ENCODE measurements at places on chromosomes 11 and 22.

DNA sequence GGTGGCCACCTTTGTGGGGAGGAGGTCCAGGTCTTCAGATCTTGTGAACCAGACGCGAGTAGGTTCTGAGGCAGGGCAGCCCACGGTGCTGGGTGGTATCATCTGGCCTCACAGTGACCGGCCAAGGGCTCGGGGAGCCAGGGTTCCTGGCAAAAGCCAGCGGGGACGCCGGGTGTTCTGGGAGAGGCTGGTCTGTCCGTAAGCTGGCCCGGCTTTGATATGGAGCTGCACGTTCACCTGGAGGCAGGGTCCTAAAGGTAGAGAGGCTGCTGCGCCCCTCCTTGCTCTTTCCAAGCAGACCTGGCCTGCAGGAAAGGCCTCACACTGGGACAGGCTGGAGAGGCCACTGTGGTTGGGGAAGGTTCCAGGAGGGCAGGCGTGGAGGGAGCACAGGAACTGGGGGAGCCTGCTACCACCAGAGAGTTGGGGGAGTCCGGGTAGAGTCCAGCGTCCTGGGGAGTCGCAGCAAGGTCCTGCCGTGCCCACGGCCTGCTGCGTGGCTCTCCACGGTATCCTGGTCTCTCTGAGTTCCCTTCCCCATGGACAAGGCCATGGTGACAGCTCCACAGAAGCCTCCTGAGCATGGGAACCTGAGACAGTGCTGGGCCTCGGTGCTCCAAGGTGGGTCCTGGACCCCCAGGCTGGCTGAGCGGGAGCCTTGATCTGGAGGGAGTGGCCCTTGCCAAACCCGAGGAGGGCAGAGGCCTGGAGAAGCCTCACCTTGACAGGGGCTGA is 452.4 kb upstream of the B3GAT1 start:
- DNase-seq, result no peak

DNA sequence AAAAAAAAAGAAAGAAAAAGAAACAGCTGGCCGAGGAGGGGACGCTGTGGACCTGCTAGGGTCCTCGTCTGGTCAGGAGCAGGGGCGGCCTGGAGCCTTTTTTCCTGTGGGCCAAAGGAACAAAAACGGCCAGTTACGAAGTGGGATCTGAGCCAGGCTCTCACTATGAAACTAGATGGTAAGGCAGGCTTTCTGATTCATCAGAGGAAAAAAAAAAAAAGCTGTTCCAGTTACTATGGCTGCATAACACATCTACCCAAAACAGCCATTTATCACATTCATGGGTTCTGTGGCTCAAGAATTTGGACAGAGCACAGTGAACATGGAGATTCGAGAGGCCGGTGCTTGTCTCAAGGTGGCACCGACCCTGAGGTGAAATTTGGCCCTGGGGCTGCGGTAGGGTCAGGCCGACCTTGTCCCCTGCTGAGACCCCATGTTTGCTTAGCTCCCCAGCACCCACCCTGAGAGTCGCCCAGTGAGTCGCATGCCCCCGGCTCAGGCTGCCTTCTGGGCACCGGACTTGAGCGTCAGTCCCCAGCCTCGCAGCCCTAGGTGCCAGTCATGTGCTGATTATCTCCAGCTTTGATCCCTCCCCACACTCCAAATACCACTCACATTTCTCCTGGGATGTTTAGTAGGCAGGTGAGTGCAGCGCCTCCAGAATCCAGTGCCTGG is 34.2 kb downstream of the MRGPRD start:
- no peak for DNase-seq

- DNase-seq, result no peak
Measured at GRCh38 chr22:42018224-42018623, 19.6 kb downstream of the WBP2NL start.

- DNase-seq, result no peak
Measured at GRCh38 chr11:94800414-94800813, 32.3 kb downstream of the AMOTL1 start.

- peak; percentile 81 for DNase-seq
Measured at GRCh38 chr11:62652161-62653006, 718 bp downstream of the INTS5 start.

GRCh38 chr11:17719028-17719937 is at the start of gene MYOD1:
Gene MYOD1, plus strand, starts transcription at chr11:17719571. Its CDS starts 212 bp downstream, at chr11:17719783.
- no peak for DNase-seq

DNA sequence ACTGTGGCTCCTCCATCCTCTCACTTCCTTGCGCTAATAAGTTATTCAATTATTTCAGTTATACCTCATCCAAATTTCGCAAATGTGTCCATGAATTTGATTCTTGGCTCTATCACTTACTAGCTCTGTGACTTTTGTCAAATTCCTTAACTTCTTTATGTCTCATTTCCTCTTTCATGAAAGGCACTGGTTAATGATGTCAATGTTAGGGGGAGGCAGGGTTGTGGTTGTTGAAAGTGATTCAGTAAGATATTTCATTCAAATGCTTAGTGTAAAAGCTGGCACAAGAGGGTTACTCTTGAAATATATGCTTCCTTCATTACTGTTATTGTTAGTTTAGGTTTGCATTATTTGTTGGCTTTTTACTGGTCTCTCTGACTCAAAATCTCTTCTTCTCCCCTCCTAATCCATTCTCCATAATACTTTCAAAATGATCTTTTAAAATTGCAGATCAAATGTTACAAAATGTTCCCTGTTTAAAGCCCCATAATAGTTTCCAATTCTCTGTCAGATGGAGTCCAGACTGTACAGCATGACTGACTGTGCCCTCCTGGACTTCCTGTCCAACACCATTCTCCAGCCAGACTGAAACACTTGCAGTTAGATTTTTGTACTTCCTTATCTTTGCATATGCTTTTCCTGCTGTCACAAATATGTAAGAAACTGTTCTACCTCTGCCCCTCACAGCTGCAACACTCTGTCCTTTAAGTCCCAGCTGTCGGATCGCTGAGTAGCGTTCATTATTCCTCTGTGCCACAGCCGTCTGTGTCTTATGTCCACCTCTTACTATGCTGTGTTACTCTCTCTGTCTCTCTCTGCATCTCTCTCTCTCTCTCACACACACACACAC is 510.6 kb upstream of the RAG2 start:
- DNase-seq, result no peak

DNA sequence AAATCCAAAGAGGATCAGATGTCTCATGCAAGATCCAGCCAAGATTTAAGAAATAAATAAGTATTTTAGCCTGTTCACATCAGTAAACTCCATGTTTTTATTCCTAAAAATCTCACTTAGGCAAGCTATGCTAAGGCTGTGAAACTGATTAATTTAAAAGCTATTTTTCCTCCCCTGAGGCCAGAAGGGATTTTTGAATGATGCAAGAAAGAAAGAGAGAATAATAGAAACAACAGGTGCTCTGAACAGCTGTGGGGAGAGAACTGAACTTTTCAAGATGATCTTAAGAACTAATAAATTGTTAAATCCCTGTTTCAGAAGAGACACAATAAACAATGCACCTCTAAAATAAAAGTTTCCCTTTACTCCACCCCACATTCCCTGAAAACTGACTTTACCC is 241.6 kb downstream of the DLG2 start:
- no peak for DNase-seq

DNA sequence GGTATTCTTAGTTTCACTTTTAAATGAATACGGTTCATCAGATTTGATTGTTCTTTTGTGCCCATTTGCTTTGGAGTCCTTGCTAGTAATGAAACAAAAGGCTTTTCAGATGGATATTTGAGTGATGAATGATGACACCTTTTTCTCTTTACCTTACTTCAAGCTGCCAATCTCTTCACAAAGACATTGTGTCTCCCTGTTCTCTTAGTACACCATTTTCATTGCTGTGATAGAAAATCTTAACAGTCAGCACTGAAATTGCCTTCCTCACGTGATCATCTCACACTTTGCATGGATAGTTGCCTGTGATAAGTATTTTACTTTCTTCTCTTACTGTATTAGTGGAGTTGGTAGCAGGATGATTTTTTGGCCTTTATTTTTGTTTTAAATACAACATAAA is 396.6 kb downstream of the NELL1 start:
- no peak for DNase-seq

DNA sequence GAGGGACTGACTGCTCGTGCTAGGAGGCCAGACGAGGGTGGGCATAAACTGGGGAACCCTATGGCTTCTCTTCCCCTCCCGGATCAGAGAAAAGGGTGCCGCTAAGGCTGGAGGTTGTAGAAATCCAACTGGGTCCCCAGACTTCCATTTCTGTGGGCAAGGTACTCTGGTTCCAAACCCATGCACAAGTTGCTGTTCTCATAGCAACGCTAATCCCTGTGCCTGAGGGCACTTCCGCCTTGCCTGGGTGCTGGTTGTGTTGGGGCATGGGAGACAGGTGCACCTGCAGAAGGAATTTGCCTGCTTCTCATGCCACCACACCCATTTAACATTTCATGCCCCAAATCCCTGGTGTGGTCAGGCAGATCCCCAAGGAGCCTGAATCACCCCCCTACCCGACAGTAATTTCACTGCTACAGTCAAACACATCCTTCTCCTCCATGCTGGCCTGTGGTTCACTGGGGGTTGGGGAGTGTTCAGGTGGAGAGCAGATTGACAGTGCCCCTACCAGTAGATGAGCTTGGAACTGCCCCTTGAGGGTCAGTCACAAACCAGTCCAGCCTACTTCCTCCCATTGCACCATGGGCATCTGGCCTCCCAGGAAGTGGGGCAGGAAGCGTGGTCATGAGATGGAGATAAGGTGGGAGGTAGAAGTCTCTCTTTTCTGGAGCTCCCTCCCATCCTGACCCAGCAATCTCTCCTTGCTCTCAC is 1.2 kb downstream of the C2CD2L start:
- peak; percentile 37 for DNase-seq

DNA sequence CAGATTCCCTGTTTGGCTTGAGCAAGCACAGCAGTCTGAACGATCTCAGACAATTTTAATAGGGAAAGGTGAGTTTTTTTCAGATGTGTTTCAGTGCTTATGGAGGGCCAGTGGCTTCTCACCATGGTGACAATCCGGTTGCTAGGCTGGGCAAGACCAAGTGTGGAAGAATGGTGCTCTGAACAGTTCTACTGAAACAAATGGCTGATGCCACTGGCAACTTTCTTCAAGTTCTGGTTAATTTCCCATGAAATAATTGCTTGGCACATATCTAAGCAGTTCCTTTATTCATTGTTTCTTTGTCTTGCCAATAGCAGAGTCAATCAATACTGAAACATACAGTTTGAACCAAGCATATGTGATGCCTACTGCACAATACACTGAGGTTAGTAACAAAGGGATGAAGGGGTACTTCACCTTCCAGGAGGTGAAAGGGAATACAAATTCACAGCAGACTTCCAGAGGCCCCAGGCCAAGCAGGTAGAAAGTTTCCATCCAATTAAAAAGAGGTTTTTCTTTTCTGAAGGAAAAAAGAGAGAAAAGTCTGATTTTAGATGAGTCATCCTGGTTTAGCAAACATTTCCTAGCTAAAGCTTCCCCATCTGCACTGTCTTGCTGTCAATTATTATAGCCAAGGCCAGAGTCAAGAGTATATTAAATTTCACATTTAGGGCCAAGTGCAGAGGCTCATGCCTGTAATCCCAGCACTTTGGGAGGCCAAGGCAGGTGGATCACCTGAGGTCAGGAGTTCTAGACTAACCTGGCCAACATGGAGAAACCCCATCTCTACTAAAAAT is 21.2 kb upstream of the NDUFC2 start:
- no peak for DNase-seq

- DNase-seq, result no peak
Measured at GRCh38 chr11:2734181-2735052, 34.6 kb upstream of the KCNQ1OT1 start.

- DNase-seq, result no peak
Measured at GRCh38 chr11:76148231-76148630, 58.1 kb downstream of the WNT11 start.

- no peak for DNase-seq
Measured at GRCh38 chr11:43359422-43359818, 700 bp downstream of the TTC17 start.

GRCh38 chr22:19679522-19680101 is 34.7 kb upstream of the SEPTIN5 start:
- DNase-seq, result peak; percentile 17

- DNase-seq, result no peak
Measured at GRCh38 chr11:9092853-9093778, 1.7 kb upstream of the SCUBE2 start.

DNA sequence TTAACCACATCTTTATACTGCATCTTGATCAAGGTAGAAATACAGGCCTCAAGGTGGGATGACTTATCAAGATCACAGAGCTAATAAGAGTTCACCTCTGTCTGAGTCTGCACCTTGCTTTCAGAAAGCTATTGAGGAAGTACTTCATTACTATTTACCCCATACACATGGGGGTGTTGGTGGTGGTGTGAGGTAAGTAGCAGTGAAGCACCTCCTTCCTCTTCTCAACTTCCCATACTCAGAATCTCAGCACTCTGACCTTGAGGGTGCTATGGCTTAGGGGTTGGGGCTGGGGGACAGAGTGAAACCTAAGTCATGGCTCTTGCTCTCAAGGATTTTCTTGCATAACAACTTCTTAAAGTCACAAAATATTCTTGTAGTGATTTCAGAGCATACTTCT is 56.9 kb downstream of the ME3 start:
- DNase-seq, result no peak

DNA sequence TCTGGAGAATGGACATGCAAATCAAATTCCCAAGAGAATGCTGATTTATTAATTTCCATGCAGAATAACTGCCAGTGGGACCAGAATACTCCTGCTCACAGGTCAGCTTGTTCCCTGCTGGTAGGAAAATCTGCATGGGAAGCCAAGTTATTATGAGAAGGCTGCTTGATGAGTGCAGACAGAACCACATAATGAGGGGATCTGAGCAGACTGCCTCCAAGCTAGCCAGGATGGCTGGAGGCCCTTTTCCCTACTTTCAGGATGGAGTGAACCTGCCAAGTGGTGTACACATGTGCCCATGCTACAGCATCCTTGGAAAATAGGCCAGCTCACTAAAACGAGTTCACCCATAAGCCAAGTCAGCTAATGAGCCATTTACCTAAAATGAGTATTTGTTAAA is 55.2 kb upstream of the ZBED5 start:
- no peak for DNase-seq

DNA sequence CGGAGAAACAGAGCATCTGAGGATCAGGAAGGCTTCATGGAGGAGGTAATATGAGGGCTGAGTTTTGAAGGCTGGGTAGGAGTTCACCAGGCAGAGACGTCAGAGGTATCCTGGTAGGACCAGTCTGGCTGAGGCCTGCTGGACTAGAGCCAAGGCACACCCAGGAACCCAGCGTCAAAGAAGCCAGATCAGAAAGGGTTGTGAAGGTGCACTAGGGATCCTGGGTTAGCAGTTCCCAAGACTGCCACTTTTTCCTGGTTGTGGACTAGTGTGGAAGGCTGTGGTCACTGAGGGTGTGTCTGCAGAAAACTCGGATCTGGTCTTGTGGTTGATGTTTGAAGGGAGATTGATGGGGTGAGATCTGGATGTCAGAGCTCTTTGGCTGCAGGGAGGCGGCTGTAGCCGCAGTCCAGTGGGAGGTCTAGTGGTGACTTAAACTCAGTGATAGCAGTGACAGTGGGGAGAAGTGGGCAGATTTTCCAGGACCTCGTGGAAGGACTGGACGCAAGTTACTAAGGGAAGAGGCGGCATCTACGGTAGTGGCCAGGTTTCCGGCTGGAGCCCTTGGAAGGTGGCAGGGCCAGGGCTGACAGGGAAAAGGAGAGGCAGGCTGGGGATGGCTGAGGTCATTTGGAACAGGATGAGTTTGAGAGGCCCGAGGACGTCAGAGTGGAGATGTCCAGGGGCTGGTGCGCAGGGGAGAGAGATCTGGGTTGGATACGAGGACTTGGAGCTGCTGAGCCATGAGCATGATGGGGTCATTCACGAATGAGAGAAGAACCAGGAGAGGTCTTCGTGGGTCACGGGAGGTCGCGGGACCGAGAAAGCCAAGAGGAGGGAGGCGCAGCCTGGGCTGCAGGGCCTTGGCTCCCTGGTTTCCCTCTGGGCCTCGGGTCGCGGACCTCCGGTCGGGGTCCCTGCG is 10.9 kb downstream of the RELA start:
- DNase-seq, result no peak

- no peak for DNase-seq
Measured at GRCh38 chr22:34055525-34056200, 135.4 kb upstream of the LARGE1 start.
